ENCODE measurements at places on chromosomes 1 and 21.
A peak's percentile ranks its signal among the peaks of the same experiment; 100 is the strongest.

DNA sequence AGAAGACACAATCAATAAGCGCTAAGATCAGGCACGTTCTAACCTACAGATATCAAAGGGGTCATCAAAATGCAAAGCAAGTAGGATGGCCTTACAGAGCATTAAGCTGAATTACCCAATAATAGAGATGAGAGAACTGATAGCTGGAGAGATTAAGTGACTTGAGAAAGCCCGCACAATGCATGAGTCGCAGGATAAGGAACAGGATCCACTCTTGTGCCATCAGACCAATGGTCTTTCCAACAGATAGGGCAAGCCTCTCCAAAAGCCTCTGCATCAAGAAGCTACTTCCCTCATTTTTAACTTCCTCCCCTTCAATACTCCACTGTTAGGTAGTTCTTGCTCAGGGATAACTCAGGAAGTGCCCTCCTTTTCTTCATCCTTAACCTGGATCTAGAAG, 2.6 kb downstream of the CHML start:
- DNase-seq: no peak

- DNase-seq: no peak
Measured at GRCh38 chr1:27574871-27575831, 28.8 kb downstream of the AHDC1 start.

DNA sequence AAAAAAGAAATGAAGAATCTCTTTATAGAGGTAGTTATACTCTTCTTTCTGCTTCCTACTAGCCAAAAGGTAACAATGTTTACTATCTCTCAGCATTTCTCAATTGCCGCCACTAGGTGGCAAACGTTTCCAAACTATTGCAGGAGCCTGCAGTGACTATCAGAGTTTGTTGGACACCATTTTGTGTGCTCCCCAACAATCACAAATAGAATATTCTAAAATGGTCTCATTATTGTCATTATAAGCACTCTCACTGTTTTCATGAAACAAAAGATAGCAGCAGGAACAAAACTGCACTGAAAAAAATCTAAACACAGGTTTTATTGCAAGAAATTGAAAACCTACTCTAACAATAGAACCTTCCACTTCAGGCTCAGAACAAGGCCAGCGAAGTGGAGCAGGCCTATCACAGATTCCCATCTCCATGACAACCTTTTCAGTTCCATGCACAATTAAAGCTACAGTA, 83.9 kb upstream of the PLPPR4 start:
- DNase-seq: peak; percentile 51

DNA sequence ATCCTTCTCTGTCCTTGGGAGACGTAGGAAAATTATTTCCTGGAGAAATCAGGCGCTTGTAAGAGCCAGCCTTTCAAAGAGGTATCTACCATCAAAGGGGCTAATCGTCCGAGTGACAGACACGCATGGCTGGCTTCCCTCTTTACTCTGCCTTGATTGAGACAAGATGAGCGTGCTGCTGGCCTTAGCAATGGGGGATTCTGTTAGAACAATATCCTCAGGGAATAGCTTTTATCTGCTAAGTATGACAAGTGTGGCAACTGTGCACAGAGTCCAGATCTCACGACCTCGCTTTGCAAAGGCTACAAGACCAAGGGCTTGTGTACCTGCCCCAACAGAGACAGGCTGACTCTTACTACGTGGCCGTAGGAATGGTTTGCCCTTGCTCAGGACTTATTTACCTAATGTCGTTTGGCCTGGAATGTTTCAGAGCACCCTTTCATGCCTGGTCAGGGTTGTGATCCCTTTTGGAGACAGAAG, 417.1 kb downstream of the KIF26B start:
- DNase-seq: no peak

DNA sequence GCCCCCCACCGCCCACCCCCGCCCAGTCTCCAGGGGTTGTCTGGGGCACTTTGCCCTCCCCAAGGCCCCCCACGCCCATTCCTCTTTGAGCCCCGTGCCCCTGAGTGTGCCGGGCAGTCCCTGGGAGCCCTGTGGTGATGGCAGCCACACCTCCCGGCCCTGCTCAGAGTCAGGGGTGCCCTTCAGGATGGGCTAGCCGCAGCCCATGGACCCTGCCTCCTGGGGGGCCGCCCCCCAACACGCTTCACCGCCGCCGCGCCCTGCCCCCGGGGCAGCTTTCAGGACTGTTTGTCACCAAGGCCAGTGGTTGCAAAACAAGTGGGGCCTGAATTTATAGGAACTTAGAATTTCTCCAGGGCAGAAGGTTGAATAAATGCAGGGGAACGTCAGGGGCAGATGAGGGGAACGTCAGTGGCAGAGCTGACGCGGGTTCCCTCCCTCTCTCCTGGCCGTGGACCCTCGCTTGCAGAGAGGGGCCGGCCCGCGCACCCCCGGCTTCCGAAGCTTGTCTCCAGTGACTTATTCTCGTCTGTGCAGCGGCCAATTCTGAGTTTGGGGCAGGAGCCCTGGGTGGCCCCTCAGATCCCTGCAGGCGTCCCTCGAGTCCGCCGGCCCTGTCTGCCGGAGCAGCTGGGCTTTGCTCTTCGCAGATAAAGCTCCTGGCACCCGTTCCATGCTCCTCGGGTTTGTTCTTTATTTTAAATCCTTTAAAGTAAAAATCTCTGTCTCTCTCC, 41.2 kb upstream of the ADARB1 start:
- no peak for DNase-seq

- DNase-seq: no peak
Measured at GRCh38 chr1:29709704-29710280, 473.5 kb downstream of the PTPRU start.

DNA sequence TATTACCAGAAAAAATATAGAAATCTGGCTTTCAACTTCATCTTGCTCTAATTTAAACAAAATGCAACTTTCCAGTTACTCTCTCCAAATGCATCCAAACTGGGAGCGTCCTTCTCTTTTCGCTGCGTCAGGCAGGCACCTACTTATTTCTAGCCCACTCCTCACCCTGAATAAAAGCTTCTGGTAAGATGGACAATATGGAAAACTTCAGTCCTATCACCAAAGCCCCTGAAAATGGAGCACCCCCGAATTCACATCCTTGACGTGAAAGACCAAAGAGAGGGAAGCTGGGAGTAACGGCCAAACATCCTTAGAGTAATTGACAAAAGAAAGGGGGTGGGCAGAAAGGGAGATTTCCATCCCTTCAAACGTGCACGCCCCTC, 5.5 kb upstream of the PROX1 start:
- no peak for DNase-seq

DNA sequence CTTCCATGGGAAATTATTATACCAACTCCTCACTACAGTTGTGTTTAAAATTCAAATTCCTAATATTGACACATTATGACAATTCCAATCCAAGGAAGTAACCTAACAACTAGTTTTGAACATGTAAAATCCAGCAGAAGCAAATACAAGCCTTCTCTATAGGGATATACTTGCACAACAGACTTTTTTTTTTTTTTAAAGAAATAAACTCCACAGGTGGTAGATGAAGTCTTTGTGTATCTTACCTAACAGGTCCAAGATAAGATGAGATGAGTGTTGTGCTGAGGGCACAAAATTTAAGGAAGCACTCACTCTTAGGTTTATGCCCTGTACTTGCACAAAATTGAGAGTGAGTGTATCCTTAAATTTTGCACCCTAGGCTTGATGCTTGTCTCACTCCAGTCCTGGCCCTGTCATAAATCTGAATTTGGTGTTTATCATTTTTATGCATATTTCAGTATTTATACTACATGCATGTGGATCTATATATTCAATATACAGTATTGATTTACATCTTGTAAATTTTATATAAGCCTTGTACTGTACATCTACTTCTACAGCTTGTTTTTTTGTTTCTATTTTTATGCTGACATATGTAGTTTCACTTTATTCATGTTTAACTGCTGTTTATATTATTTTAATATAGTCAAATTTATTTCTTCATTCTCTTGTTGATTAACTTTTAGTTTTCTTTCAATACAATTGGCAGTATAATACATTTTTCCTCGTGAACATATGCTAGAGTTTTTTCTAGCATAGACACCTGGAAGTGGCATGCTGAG, 60.6 kb upstream of the RGL1 start:
- DNase-seq: no peak

DNA sequence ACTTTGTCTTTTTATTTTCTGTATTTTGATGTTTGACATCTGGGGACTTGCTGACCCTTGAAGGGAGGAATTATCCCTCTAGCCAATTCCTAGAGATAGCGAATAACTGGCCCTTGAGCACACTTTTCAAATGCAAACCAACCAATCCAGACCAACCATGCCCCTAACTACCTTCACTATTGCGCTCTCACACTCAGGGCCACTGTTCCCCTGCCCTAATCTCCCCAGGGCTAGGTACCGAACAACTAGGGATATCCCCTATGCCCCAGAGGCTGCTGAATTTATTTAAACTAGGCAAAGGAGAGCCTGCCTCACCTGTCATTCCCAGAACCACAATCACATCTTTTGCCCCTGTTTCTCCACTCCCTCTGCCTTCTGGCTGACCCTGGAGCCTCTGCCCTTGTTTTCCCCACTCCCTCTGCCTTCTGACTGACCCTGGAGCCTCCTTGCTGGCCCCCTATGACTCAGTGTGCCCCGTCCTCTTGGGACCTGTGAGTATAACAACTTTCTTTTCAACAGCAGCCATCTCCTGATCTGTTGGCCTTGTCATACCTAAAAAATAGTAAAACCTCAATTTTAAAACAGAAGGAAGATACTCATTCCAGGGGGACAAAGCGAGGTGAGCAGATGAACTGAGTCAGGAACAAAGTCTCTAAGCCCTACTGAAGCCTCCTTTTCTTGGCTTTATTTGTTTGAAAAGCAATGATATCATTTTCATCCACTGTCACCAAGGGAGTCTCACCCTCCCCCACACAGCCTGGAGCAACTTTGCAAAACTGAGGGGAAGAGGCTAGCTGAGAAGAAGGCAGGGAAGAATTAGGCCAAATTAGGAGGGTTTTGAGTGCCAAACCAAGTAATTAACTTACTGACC, 115.5 kb downstream of the NMNAT2 start:
- no peak for DNase-seq

DNA sequence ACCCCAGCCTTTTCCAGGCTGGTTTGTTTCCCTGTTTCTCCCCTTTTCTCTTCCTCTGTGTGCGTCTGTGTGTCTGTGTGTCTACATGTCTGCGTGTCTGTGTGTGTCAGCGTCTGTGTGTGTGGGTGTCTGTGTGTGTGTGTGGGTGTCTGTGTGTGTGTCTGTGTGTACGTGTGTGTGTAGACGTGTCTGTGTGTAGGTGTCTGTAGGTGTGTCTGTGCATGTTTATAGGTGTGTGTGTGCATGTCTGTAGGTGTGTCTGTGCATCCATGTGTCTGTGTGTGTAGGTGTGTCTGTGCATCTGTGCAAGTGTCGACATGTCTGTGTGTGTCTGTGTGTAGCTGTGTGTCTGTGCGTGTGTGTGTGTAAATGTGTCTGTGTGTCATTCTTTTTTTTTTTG, 3.3 kb downstream of the TTLL10 start:
- DNase-seq: no peak

- DNase-seq: no peak
Measured at GRCh38 chr1:15066191-15066590, 87.4 kb upstream of the TMEM51 start.

Measured in CD4-positive, alpha-beta T cell treated with Interleukin-4 for 1 hour (primary cell).